ENCODE measurements at places on chromosomes 6 and 20.

DNA sequence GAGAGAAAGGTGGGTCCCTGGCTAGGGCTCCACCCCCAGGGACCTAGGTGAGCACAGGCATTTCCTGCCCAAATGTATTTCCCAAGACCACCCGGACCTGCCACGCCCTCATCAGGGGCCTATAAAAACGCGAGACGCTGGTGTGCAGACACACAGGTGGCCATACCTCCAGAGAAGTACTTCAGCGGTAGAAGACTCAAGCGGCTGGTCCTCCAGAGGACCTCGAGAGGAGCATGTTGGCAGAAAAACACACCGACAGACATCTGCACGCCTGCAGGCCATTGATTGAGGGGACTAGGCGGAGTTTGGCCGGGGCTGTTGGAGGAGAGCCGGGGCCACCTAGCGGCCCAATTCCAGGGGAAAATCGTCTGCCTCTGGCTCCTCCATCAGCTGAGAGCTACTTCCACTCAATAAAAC lies 695.8 kb upstream of the MMS22L start:
- H3K27me3 ChIP-seq, result no peaks in the 10 kb centered on the region
- H3K4me3 ChIP-seq, result no peak overlapping the region
- H3K27ac ChIP-seq, result no peak overlapping the region
- no peaks in the 10 kb centered on the region for H3K36me3 ChIP-seq
- no peaks in the 10 kb centered on the region for H3K4me1 ChIP-seq

DNA sequence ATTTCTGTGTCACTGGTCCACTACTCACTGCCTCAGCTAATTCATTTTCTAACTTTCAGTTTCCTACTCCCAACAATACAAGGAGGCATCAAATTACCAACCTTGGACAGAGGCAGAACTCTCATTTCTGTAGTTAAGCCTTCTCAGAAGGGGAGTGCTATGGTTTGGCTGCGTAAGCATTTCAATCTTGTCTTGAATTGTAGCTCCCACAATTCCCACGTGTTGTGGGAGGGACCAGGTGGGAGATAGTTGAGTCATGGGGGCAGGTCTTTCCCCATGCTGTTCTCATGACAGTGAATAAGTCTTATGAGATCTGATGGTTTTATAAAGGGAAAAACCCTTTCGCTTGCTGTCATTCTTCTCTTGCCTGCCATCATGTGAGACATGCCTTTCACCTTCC lies 22.9 kb downstream of the HLA-DRA start:
- no peak overlapping the region for H3K27ac ChIP-seq
- DNase-seq, result peak; percentile 76
- peaks cover 6% of the 10 kb centered on the region for H3K4me1 ChIP-seq

- no peak overlapping the region for H3K27ac ChIP-seq
- no peaks in the 10 kb centered on the region for H3K4me1 ChIP-seq
- H3K27me3 ChIP-seq, result no peaks in the 10 kb centered on the region
- DNase-seq, result no peak
- H3K36me3 ChIP-seq, result no peaks in the 10 kb centered on the region
These were observed 157.9 kb upstream of the SNX9 start for GRCh38 chr6:157665180-157665579.

DNA sequence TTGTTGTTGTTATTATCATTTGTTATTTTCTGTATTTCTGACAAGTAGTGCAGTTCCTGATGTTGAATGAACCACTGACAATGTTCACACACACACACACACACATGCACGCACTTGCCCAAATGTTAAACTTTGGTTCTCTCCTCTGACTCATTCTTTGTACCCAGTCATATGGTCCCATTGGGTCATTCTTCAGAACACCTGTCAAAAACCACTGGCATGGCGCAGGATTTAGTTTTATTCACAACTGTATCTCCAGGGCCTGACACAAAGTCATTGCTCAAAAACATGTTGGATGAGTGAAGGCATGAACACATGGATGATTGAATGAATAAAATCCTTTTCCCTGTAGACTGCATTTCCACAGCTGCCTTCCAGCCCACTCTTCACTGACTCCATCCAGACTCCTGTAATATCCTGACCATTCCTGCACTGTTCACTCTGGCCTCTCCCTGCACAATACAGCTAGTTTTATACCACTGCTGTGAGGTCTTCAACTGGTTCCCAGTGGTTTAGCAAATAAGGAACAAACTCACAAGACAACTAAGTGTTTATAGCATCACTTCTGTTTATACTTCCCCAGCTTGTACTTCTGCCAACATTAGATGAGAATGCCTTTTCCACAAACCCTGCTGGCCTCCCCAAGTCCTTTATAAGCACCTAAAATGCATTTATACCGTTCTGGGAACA lies 6.9 kb upstream of the CST11 start:
- peaks cover 2% of the 10 kb centered on the region for H3K27me3 ChIP-seq
- H3K36me3 ChIP-seq, result no peaks in the 10 kb centered on the region
- no peaks in the 10 kb centered on the region for H3K4me1 ChIP-seq
- H3K4me3 ChIP-seq, result no peak overlapping the region

DNA sequence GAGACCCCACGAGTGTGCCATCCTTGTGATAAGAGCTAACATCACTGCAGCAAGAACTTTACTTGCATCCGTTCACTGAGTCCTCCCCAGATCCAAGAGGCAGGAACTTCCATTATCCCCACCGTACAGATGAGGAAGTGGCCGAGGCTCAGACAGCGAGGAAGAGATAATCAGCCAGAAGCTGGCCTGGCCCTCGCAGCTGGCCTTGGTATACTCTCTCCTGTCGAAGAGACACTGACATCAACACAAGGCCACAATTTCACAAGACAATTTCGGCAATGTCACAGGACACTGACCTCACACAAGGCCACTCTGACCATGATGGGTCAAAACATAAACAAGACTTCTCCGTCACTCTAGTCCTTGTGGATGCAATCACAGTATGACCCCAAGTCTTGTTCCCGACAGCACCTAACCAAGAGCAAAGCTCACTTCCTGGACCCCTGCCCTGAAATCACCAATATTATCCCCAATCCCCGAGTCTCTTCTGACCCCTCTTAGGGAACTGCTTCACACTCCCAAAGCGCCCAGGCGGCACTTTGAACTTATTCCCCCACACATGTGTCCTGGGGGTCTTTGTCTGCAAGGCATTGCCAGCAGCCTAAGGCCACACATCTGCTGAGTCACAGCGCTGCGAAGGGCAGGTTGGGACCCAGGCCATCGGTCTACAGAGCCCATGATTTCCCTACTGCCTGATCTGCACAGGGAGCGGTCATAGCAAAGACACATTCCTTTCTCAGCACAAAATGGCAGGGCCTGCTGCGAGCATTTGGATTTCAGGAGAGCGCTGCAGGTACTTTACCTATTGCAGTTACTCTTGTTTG lies 14.8 kb upstream of the VAPB start:
- no peaks in the 10 kb centered on the region for H3K36me3 ChIP-seq
- no peak overlapping the region for H3K27ac ChIP-seq
- H3K4me3 ChIP-seq, result no peak overlapping the region
